Germinal center (tissue), 1 donor: ENCODE measurements at places on chromosomes 2 and 18.

- no peak for DNase-seq
Measured at GRCh38 chr2:156803967-156804366, 367.8 kb downstream of the GPD2 start.

GRCh38 chr2:232838406-232838874 lies 31.6 kb upstream of the SNORC start:
- peak; percentile 20 for DNase-seq

DNA sequence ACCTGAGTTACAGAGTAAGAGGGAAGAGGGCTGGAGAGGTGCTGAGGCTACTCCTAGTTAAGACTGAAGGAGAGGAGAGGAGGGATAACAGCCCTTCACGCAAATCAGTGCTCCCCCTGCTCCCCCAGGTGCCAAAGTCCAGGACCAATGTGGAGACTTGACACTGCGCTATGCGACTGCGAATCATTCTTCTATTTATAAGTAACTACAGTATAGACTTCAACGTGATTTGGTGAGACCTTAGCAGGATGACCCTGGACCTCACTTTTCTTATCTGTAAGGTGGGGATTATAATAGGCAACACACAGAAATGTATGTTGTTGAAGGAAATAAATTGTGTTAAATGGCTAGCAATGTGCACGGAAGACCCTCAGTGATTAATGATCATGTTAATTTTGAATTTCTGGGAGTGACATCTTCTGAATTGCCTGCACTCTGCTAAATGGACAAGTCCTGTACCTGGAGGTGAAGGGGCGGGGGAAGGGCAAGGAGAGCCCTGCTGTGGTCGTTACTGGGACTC lies 11.0 kb downstream of the EN1 start:
- no peak for DNase-seq

GRCh38 chr2:211331736-211332135 lies 775.3 kb downstream of the CPS1 start:
- no peak for DNase-seq

DNA sequence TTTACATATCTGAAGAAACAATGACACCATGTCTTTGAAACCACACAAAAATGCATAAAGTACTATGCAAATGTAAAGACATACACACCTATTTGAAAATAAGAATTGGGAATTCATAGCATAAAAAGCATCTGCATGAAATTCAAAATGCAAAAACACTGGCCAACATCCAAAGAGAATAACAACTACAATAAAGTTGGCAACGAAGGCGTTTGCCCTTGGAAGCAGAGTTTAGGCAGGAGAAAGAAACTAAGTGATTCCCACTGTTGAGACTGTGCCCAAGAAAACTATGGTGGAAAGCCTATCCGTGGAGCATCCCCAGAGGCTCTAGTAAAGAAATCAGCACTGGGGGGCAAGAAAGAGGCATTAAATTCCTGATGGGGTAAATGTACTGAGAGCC lies 292.8 kb downstream of the RIT2 start:
- no peak for DNase-seq

GRCh38 chr18:70195852-70196434 lies 9.5 kb downstream of the RTTN start:
- DNase-seq = peak; percentile 18
